ENCODE measurements at places on chromosomes 3 and 15. TPM values are rescaled to one million over a fixed set of nuclear protein-coding genes. Genes with fewer than 3 reads are reported as not detected.

DNA sequence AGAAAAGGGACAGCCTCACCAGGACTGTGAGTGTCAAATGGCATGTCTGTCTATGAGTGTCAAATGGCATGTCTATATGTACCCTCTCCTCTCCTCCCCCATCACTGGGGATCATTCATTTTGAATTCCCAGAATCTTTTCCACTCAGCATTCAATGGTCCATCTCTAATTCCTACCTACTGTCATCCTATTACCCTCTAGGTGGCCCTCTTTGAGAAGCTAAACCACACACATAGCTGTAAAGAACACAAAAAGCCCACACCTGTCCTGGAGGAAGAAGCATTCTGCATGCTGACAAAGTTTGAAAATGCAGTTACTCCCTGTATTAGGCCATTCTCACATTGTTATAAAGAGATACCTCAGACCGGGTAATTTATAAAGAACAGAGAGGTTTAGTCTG lies 46.2 kb upstream of the PYDC2 start:
- H3K27ac ChIP-seq: no peak overlapping the region
- no peaks in the 10 kb centered on the region for H3K36me3 ChIP-seq
- DNase-seq: no peak
- no peak overlapping the region for H3K4me3 ChIP-seq
- no peaks in the 10 kb centered on the region for H3K27me3 ChIP-seq

GRCh38 chr3:125261031-125261430 lies 48.5 kb upstream of the SLC12A8 start:
- H3K27me3 ChIP-seq: no peaks in the 10 kb centered on the region
- H3K4me3 ChIP-seq: no peak overlapping the region
- H3K27ac ChIP-seq: no peak overlapping the region
- H3K36me3 ChIP-seq: no peaks in the 10 kb centered on the region
- no peak for DNase-seq
- peaks cover 5% of the 10 kb centered on the region for H3K4me1 ChIP-seq

GRCh38 chr3:38318766-38319671 lies 27.6 kb upstream of the XYLB start:
- DNase-seq: no peak
- no peaks in the 10 kb centered on the region for H3K36me3 ChIP-seq
- H3K4me1 ChIP-seq: no peaks in the 10 kb centered on the region
- H3K27me3 ChIP-seq: no peaks in the 10 kb centered on the region
- no peak overlapping the region for H3K4me3 ChIP-seq
- H3K27ac ChIP-seq: no peak overlapping the region

GRCh38 chr3:126912027-126912422 lies 70.9 kb upstream of the PLXNA1 start:
- no peaks in the 10 kb centered on the region for H3K36me3 ChIP-seq
- DNase-seq: no peak
- H3K4me3 ChIP-seq: no peak overlapping the region
- H3K27me3 ChIP-seq: no peaks in the 10 kb centered on the region
- no peaks in the 10 kb centered on the region for H3K4me1 ChIP-seq

Gene SH3GL3
- total RNA-seq: 25.6 TPM

DNA sequence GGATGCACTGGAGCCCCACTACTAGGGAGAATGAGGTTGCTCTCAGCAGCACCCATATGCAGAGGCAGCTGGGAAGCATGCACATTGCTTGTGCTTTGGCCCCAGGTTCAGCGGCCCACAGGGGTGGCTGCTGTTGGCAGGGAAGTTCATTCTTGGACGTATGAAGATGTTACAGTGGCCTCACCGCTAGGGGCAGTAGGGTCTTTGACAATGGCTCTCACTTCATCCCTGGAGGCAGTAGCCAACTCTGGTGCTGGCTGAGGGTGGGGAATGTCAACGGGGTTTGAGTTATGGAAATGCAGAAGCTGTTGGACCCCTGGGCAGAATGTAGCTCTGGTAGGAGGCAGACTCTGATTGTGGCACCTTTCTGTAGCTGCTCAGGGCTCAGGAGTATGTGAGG lies 279.9 kb downstream of the SCAPER start:
- H3K4me3 ChIP-seq: no peak overlapping the region
- H3K27me3 ChIP-seq: no peaks in the 10 kb centered on the region
- H3K27ac ChIP-seq: no peak overlapping the region

Gene ROBO1
- total RNA-seq: 67.6 TPM

- no peak overlapping the region for H3K4me3 ChIP-seq
- H3K4me1 ChIP-seq: no peaks in the 10 kb centered on the region
- H3K27me3 ChIP-seq: no peaks in the 10 kb centered on the region
- no peak for DNase-seq
- H3K36me3 ChIP-seq: no peaks in the 10 kb centered on the region
Measured at GRCh38 chr3:72120806-72121778, 336.1 kb upstream of the PROK2 start.

GRCh38 chr3:52733256-52733891 lies 27.5 kb downstream of the SPCS1 start:
- H3K4me1 ChIP-seq: no peaks in the 10 kb centered on the region
- H3K27me3 ChIP-seq: no peaks in the 10 kb centered on the region
- peaks cover 3% of the 10 kb centered on the region for H3K36me3 ChIP-seq
- no peak overlapping the region for H3K27ac ChIP-seq
- DNase-seq: no peak
- H3K4me3 ChIP-seq: no peak overlapping the region

Data from A673 (cell line).